Tibial nerve (tissue), 4 donors: ENCODE measurements at places on chromosomes 12 and 14. TPM values are rescaled to one million over a fixed set of nuclear protein-coding genes. Genes with fewer than 3 reads are reported as not detected.

PTPRR gene
- total RNA-seq = not detected

ADAMTS20 gene
- not detected for total RNA-seq

TAS2R19 gene
- 10.8 TPM for total RNA-seq

DNA sequence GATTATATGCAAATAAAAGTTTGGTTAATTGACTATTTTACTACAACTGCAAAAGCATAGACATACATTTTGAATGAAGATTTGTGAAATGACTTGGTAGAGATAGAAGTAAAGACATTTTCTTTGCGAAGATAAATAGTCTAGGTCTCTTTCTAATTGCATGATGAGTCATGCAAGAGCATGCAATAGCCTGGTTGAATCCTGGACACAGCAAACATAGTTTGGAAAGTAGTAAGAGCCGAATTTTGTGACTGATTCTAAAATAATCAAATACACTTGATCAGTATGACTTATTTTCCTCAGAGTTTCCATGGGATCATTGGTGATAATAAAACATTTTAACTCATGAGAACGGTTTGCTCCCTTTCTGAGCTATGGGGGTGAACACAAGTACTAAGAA lies 27.7 kb upstream of the CAND1 start:
- H3K27me3 ChIP-seq = no peaks in the 10 kb centered on the region
- H3K4me3 ChIP-seq = no peak overlapping the region
- no peaks in the 10 kb centered on the region for H3K4me1 ChIP-seq
- no peak for DNase-seq
- no peak overlapping the region for H3K27ac ChIP-seq

GRCh38 chr14:63555572-63555971 lies 12.4 kb upstream of the PPP2R5E start:
- no peaks in the 10 kb centered on the region for H3K4me1 ChIP-seq
- H3K27me3 ChIP-seq = no peaks in the 10 kb centered on the region
- no peaks in the 10 kb centered on the region for H3K36me3 ChIP-seq
- H3K4me3 ChIP-seq = no peak overlapping the region
- H3K27ac ChIP-seq = no peak overlapping the region
- DNase-seq = no peak

- no peaks in the 10 kb centered on the region for H3K36me3 ChIP-seq
- H3K4me1 ChIP-seq = peaks cover 27% of the 10 kb centered on the region
- no peaks in the 10 kb centered on the region for H3K27me3 ChIP-seq
- no peak overlapping the region for H3K4me3 ChIP-seq
- H3K27ac ChIP-seq = no peak overlapping the region
Observed at GRCh38 chr12:3757261-3757660, 4.4 kb upstream of the CRACR2A start.
